NCI-H2029 (cell line): ENCODE measurements at places on chromosomes 1 and 21.

DNA sequence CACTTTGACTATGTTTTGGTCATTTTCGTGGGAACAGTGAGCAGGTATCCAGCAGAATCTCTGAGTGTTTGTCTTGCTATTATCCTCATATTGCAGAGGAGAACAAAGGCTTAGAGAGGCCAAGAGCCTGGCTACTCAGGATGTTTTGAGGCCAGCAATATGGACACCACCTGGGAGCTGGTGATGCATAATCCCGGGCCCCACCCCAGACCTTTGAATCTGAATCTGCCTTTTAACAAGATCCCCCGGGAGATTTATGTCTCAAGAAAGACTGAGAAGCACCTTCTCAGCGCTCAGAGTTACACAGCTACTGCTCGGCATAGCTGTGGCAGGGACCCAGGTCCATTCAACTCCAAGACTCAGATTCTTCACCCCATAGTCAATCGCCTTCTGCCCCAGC, 72.8 kb downstream of the PTPRU start:
- DNase-seq: peak; percentile 45

DNA sequence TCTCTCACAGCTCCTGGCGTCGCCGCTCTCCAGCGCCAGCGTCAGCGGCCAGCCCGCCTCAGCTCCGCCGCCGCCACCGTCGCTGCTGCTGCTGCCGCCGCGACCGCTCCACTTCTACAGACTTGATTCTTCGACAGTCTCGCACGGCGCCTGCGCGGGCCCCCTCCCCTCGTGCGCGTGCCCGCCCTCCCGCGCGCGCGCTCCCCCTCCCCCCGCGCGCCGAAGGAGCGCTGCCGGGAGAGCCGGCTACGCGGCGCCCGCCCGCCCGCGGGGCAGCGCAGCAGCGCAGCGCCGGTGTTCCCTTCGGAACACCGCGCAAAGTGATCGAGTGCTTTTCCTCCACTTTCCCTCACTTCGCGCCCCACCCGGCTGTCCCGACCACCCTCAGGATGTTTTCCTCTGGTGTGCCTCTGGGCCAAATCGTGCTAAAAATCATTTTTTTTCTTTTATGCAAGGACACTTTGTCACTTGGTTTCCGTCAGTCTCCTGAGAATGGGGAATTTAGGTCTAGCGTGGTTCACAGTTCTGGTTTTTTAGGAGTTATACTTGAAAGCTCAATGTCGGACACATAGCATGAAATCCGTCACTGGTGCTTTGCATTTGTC, at the start of gene IRF2BP2:
Gene IRF2BP2, minus strand, starts transcription at position 118 of the 605 bp plus-strand sequence. CDS start 684 bp downstream, outside the sequence.
- peak; percentile 73 for DNase-seq

DNA sequence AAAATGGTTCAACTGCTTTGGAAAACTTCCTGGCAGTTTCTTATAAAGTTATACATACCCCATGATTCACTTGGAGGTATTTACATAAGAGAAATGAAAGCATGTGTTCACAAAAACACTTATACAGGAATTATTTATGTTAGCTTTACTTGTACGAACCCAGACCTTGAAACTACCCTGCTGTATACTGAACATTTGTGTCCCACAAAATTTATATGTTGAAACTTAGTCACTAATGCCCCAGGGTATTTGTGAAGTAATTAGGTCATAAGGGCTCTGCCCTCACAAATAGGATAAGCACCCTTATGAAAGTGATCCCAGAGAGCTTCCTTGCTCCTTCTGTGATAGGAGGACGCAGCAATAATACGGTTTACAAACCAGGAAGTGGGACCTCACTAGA, 42.7 kb upstream of the B3GALT2 start:
- no peak for DNase-seq

- no peak for DNase-seq
Measured at GRCh38 chr21:45543371-45543709, 1.1 kb upstream of the SLC19A1 start.

- DNase-seq: no peak
Measured at GRCh38 chr1:201230676-201231075, 40.1 kb downstream of the IGFN1 start.

DNA sequence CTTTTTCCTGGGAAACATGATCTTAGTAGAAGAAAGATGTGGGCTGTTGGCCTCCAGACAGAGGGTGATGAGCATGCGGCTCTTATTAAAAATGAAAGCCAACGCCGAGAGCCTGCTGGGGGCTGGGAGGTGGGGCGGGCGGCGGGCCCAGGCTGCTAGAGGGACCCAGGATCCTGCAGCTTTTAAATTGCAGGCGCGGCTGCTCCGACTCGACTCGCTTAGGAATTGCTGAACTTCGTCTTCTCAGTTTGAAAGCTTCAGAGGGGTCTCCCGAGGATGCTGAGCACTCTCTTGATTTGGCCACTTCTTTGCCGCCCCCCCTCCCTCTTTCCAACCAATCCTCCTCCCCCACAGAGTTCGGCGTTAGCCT, 1.2 kb downstream of the AGPAT3 start:
- DNase-seq: peak; percentile 44

GRCh38 chr1:187226396-187226795, 397.6 kb downstream of the PLA2G4A start:
- DNase-seq: no peak

DNA sequence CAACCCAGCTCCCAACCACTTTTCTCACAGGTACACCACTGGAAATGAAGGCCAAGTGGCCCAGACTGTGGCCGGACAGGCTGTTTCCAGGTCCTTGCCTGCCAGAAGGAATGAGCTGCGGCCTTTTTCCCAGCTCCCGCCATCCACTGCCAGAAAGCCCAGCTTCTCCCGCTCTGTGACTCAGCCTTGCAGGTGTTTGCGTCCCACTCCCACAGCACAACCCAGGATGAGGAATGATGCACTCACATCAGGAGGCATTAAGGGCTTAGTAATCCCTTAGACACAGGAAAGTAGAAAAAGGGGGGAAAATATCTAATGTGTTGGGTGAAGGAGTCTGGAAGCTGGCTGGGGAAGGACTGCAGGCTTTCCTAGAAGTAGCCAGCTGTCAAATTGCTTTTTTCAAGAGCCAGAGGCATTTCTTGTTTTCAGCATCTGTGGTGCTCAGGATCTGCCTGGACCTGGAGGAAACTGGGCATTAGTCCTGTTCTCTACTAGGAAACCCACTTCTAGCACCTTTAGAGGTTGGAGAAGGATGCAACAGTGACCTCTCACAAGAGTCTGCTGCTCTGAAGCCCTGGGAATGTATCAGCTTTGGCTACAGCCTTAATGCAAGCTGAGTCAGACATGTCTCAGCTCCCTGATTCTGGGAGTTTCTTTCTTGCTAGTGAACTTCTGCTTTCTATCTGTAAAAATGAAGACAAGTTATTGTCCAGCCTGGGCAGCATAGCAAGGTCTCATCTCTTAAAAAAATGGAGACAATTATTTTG, 13.2 kb upstream of the MAP1LC3C start:
- DNase-seq: no peak

DNA sequence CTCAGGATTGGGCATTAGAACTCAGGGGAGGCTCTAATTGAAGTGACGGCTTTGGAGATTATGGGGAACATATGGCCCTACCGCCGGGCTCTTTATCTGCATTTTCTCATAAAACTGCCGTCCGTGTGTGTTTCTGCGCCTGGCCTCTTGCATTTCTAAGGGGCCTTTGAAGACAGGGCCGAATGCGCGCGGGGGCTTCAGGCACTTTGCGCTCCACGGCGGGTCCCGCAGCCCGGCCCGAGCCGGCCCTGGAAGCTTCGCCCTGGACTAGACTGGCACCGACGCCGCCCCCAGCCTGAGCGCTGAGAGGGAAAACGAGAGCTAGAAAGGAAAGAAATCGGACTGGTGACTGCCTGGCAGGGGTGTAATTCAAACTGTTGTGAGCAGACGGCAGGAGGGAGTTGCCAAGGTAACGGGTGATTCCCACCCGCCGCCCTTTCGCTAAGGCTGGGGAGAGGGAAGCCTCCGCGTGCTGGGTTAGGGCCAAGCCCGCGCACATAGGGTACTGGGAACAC, 120.7 kb downstream of the LMX1A start:
- peak; percentile 19 for DNase-seq

DNA sequence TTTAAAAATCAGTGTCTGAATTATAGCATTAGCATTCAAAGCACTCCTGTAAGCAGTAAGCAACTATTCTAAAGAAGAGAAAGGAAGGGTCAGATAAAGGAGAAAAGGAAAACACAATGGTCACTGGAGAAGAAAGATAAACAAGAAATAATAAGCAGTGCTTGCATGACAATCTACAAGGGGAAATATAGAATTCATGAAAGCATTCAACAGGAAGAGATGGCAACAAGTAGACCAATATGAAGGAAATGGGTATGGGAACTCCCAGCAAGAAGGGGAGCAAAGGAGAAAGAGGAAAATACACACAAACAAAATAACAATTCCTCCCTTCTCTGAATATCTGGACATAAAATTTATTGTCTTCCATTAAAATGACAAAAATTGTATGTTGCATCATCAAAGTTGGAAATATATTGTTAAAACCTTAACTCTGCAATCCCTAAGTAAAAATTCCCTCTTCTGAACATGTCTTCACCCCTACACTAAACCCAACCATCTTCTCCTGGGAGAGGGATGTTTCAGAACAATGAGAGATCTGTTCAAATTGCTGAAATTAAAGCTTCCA, 206.3 kb upstream of the SAMSN1 start:
- DNase-seq: no peak

- DNase-seq: no peak
Measured at GRCh38 chr21:25362375-25363267, 244.7 kb downstream of the MRPL39 start.

DNA sequence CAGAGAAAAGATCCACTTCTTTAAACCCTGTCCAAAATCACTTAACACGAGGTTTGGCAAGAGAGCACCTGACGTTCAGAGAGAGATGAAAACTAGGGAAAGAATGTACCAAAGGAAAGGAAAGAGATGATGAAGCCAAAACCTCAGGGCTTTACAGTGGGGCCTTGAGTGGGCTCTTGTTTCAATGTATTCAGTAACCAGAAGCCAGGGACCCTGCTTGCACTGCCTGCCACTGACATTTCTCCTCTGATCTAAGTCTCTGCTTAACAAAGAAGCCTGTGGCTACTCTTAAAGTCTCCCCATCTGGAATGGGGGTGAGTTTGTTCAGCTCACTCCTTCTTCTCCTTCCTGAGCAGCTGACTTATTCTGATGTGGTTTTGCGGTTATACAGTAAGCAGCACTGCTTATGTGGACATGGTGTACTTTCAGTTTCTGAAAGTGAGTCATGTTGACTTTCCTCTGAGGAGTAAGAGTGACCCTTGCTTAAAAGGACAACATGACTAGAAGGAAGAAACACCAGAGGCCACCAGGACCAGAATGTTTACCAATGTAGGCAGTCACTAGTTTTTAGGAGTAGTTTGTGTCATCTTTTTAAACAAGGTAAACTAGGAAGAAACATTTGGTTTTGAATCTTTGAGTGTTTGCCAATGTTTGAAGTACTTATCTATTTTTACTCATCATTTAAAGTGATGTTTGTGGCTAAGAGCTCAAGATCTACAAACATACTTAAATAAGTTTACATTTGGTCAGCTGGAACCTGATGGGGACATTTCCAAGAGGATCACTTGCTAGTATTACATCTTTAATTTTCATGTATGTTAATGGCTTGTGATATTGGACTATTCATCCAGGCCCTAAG, 87.4 kb downstream of the FASLG start:
- DNase-seq: no peak

DNA sequence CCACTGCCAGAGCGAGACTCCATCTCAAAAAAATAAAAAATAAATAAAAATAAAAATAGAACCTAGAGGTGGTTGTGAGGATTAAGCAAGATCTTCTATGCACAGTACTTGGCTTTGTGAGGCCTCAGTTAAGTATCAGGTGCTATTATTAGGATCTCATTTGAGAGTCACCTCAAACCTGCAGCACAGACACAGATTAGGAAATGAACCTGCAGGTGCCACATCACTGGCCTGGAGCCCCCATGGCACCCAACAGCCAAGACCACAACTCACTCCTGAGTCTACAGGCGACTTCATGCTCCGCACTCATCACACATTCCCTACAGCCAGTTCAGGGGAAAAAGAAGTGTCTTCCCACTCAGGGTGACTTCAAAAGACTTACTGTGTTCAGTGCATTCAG, 176.8 kb downstream of the SLC45A1 start:
- DNase-seq: no peak

DNA sequence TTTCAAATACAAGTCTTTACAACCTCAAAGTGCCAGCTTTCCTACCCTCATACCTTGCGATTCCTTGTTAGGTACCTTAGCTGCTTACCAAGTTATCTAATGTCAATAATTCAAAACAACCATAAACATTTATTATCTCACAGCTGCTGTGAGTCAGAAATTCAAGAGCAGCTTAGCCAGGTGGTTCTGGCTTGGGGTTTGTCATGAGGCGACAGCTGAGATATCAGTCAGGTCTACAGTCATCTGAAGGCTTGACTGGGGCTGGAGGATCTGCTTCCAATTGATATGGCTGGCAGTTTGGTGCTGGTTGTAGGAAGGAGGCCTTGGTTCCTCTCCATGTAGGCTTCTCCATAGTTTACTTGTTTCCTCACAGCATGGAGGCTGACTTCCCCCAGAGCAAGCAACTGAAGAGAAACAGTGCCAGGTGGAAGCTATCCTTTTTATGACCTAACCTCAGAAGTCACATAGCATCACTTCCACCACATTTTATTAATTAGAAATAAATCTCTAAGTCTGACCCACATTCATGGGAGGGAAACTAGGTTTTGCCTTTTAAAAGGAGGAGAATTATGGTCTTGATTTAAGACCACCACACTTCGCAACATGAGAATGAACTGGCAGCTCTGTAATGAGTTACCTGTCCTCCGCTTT, 103.3 kb upstream of the FGGY start:
- no peak for DNase-seq

DNA sequence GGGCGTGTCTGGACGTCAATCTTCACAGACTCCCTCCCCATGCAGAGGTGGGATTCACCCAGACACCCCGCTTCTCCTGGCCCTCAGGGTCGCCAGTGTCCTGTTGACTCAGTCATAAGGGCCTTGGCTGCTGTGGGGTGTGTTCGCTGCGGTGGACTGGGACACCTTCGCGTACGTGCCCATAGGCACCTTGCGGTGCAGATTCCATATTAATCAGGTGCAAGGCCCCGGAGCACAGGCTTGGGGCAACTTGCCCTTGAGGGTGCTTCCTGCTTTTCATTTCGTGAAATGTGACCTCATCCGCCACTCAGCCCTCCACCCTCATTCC, 398 bp upstream of the SLC30A10 start:
- DNase-seq: no peak

DNA sequence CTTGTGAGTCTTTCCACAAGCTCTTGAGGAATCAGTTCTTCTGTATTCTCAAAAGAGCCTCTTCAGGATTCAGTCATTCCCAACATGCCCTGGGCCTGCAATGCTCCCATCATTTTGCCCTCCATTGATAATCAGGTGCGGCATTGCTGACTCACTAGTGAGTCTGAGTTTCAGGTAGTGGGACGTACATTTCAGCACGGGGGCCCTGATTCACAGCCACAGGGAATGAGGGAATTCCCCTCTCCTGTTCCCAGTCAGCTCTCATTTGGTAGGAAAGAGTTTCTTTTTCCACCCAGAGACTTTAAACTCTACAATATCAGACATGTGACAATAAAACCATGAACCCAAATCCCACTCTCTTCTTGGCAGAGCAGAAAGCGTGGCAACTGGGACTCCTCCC, 3.7 kb upstream of the IRF6 start:
- no peak for DNase-seq

- no peak for DNase-seq
Measured at GRCh38 chr1:182802006-182802803, 12.6 kb downstream of the NPL start.

- DNase-seq: no peak
Measured at GRCh38 chr1:98130408-98130807, 209.6 kb upstream of the DPYD start.
